ENCODE measurements at places on chromosomes 6 and 20. TPM values are rescaled to one million over a fixed set of nuclear protein-coding genes. Genes with fewer than 3 reads are reported as not detected.

Gene BPIFB2
- not detected for total RNA-seq

Gene PACSIN1
- 0.29 TPM for total RNA-seq

Gene PRICKLE4
- total RNA-seq: 3.2 TPM

Gene MAFB
- 47.9 TPM for total RNA-seq

Gene HLA-F
- 31.5 TPM for total RNA-seq

Gene EMILIN3
- total RNA-seq: 12.0 TPM

Gene ATXN1
- 48.7 TPM for total RNA-seq

Gene TMEM74B
- total RNA-seq: 2.7 TPM

Gene SLC4A11
- 1.9 TPM for total RNA-seq

Gene GRM1
- total RNA-seq: 0.23 TPM

Gene CPNE5
- 14.2 TPM for total RNA-seq

Gene CENPW
- 3.7 TPM for total RNA-seq

Gene OR2H2
- not detected for total RNA-seq

Gene EBF4
- 18.3 TPM for total RNA-seq

Gene CCN2
- 183 TPM for total RNA-seq

Gene CST11
- not detected for total RNA-seq

Measured in metanephros (tissue), 2 donors.